ENCODE measurements at places on chromosomes 16 and 17. TPM values are rescaled to one million over a fixed set of nuclear protein-coding genes. Genes with fewer than 3 reads are reported as not detected.

Gene KRTAP1-1
- total RNA-seq, result not detected

Gene LRRC75A
- total RNA-seq, result 3.6 TPM

- ATAC-seq, result no peak
Observed at GRCh38 chr17:19748807-19749193, 702 bp upstream of the ALDH3A1 start.

GRCh38 chr17:19614900-19615299, 33.7 kb upstream of the ALDH3A2 start:
- ATAC-seq, result no peak

DNA sequence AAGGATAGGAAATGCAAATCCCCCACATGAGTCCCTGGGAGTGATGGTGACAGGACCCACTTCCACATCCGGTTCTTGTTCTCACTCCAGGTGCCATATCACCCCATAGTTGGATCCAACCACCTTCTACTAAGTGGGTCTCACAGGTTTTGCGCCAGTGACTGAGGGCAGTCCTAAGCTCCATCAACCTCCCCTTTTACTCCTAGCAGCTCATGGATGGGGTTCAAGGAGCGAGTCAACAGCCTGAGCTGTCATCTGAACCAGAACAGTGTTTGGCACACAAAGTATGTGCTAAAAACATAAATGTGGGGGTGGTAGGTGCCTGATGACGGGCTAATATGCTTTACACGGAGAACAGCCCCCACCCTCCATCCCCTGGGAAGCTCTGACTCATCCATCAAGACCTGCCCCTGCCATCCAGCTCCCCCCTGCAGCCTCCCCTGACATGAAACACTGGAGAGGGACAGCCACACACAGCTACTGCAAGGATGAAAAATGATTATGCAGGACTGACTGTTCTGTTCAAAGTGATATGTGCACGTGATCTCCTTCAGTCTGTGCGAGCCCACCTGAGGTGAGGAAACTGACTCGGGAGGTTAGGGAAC, 143.2 kb upstream of the CDH5 start:
- ATAC-seq, result no peak

- ATAC-seq, result no peak
Observed at GRCh38 chr17:29049541-29050145, 6.7 kb downstream of the PIPOX start.

GRCh38 chr17:5672815-5673430, 88.6 kb upstream of the NLRP1 start:
- no peak for ATAC-seq
